ENCODE measurements at places on chromosomes 5 and 9.

GRCh38 chr9:82810915-82811314 is 252.0 kb downstream of the RASEF start:
- H3K27me3 ChIP-seq = no peaks in the 10 kb centered on the region
- H3K27ac ChIP-seq = no peak overlapping the region
- no peaks in the 10 kb centered on the region for H3K4me1 ChIP-seq
- DNase-seq = no peak
- H3K36me3 ChIP-seq = no peaks in the 10 kb centered on the region
- no peak overlapping the region for H3K4me3 ChIP-seq

DNA sequence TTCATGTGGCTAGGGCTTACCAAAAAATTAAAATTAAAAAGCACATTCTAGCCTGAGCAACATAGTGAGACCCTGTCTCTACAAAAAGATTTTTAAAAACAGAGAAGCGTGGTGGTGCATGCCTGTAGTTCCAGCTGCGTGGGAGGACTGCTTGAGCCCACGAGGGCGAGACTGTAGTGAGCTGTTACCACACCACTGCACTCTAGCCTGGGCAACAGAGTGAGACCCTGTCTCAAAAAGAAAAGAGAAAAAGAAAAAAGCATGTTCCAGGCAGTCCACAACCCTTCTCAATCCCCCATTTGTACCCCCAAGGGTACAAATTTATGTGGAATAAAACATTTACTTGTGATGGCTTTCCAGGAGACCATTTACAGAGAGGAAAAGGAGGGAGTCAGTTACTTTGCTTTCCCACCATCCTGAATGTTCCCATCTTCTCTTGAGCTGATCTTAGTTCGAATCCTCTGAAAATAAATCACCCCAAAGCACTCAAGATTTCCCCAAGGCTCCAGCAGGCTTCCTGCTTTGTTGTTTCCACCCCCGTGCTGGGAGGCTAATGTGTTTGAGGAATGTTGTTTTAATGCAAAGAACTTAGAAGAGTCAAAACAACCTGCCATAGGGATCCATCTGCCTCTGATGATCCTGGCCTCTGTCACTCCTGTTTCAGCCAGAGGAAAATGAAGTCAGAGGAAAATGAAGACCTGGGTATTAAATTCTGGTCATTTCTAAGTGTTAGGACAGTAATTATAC is 384.7 kb downstream of the BNC2 start:
- no peaks in the 10 kb centered on the region for H3K36me3 ChIP-seq
- no peak overlapping the region for H3K27ac ChIP-seq
- H3K27me3 ChIP-seq = no peaks in the 10 kb centered on the region
- no peaks in the 10 kb centered on the region for H3K4me1 ChIP-seq
- no peak for DNase-seq

DNA sequence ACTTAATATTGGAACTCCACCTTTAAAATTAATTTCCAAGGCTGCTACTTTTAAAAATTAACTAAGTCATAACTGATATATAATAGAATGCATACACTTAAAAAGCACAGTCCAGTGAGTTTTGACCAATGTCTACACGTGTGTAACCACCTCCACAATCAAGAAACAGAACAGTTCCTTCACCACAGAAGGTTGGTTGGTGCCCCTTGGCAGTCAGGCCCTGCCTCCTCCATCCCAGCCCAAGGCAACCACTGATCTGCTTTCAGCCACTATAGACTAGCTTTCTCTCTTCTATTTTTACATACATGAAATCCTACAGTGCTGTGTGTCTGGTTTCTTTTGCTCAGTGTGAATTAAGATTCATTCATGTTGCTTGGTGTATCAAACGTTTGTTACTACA is 215.2 kb downstream of the CRB2 start:
- no peaks in the 10 kb centered on the region for H3K27me3 ChIP-seq
- no peak overlapping the region for H3K27ac ChIP-seq
- no peak overlapping the region for H3K4me3 ChIP-seq

- H3K4me1 ChIP-seq = peaks cover 32% of the 10 kb centered on the region
- H3K27ac ChIP-seq = peak overlapping the region; percentile 98
- H3K36me3 ChIP-seq = peaks cover 23% of the 10 kb centered on the region
These were observed 1.8 kb upstream of the EGR1 start for GRCh38 chr5:138463419-138464007.

- DNase-seq = no peak
- H3K27me3 ChIP-seq = no peaks in the 10 kb centered on the region
- H3K36me3 ChIP-seq = peaks cover 17% of the 10 kb centered on the region
- H3K4me3 ChIP-seq = no peak overlapping the region
These were observed 68.9 kb downstream of the MACROH2A1 start for GRCh38 chr5:135329913-135330797.

DNA sequence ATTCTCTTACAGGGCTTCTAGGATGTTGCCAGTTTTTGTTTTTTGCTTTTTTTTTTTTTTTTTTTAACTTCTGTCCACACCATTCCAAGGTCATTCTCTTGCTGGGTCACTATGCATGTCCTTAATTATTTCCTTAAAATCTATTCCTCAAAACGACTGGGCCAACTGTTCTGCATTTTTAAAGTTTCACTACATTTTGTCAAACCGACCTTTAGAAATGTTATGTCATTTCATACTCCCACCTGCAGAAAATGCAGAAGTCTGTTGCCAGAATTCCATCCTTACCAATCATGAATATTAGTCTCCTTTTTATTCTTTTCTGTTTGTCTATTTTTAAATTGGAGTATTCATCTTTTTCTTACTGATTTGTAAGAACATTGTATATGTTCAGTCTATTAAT is 295.5 kb downstream of the ZSWIM6 start:
- no peaks in the 10 kb centered on the region for H3K27me3 ChIP-seq
- peaks cover 14% of the 10 kb centered on the region for H3K4me1 ChIP-seq
- no peak overlapping the region for H3K4me3 ChIP-seq
- H3K27ac ChIP-seq = no peak overlapping the region
- DNase-seq = no peak
- no peaks in the 10 kb centered on the region for H3K36me3 ChIP-seq
